ENCODE measurements at places on chromosomes 7 and 10.

DNA sequence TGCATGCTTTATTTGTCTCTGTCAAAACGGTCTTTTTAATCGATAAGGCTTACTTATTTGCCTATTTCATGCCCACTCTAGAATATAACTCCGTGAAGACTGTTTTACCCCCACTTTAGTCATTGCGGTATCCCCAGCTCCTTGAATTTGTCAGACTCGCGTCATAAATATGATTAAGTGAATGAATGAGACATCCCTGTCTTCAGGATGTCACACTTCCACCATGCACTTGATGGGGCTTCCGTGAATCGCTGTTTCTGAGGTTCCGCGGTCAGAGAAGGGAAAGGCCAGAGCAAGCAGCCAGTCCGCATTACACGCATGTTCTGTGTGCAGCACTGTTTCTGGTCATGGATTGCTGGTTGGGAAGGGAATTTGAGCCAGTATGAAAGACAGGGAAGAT lies 138.8 kb downstream of the CELF2 start:
- no peak for DNase-seq

DNA sequence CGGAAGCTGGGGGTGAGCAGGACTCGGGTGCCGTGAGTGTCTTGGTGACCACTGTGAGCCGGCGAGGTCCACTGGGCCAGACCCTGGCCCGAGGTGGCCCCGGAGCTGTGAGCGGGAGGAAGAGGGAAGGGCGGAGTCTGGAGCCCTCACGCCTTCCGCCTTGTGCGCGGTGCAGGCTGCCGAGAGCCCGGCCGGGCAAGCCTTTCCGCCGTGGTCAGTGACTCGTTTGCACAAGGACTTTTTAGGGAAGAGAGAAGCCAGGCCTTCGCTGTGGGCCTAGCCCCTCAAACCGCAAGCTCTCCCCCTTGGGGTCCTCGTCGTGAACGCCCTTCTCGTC lies 40.9 kb upstream of the ZNF32 start:
- DNase-seq = no peak

GRCh38 chr7:46386428-46387399 lies 465.6 kb upstream of the IGFBP3 start:
- DNase-seq = no peak

DNA sequence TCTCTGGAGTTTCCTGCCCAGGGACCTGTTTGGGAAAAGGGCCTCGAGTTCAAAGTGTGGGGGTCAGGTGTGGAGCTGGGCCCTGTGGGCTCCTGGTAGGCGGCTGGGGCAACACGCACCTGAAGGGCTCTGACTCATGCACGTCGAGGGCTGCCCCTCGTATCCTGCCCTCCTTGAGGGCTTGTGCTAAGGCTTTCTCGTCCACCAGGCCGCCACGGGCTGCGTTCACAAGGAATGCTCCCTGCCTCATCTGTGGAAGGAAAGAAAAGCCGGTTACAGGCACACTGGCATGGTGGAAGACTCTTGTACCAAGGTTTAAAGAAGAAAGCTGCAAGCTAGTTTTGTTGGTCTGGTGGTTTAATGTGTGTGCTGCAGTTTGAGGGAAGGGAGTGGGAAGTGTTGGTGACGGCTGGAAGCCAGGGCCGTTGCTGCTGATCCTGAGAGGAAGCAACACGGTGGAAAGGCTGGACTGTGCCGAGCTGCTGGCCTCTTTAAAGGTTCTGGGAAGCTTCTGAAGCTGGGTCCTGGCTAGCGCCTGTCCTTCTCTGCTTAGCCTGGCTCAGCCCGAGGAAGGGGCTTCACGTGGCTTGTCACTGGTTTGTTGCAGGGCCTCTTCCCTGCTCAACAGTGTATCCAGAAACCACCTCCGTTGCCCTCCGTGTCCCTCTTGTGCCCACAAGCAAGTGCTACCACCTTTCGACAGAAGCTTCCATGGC lies 52.0 kb downstream of the ZRANB1 start:
- no peak for DNase-seq

DNA sequence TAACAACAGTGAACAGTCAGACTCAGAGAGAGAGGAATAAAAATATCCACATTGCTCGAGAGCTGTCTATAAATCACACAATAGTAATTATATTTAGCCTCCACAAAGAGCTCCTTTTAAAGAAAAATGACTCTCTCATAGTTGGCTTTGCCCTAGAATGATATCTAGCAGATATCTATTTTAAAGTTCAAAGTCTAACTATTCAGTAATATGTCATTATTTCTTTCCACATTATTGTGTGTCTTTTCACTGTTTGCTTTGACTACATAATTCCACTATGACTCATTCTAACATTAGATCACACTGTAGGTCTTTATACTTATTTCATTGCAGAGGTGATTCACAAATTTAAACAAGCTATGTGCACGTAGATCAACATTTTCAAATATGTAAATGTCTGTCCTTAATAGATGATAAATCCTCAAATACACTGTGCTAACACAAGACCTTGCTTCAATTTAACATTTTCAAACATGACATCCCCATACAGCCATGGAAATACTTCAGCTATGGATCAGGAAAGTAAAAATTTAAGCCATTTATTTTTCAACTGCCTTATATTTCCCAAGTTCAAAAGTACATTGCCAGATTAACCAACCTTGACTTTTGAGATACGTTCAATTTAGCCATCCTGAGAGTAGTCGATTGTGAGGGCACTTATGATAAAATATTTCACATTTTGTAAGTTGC lies 99.9 kb upstream of the AKR1E2 start:
- no peak for DNase-seq
